ENCODE measurements at places on chromosomes 4 and X. TPM values are rescaled to one million over a fixed set of nuclear protein-coding genes. Genes with fewer than 3 reads are reported as not detected.

DNA sequence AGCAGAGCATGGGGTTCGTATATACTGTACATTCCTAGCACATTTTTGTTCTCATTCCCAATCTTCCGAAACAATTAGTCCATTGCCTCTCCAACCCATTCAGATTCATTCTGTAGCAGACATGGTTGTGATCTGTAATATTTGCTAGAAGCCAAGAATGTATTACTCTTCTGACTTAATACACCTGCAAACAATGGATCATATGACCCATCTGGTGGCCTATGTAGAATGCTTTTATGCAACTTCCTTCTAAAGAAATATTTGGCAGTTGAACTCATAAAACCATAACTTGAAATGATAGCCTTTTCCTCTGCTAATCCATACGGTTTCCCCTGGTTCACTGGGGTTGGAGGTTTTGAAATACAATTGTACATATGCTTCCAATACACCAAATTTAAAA, 32.8 kb upstream of the SGMS2 start:
- no peak overlapping the region for H3K4me3 ChIP-seq
- DNase-seq, result peak; percentile 37
- no peak overlapping the region for H3K27ac ChIP-seq
- no peaks in the 10 kb centered on the region for H3K4me1 ChIP-seq
- H3K27me3 ChIP-seq, result no peaks in the 10 kb centered on the region

DNA sequence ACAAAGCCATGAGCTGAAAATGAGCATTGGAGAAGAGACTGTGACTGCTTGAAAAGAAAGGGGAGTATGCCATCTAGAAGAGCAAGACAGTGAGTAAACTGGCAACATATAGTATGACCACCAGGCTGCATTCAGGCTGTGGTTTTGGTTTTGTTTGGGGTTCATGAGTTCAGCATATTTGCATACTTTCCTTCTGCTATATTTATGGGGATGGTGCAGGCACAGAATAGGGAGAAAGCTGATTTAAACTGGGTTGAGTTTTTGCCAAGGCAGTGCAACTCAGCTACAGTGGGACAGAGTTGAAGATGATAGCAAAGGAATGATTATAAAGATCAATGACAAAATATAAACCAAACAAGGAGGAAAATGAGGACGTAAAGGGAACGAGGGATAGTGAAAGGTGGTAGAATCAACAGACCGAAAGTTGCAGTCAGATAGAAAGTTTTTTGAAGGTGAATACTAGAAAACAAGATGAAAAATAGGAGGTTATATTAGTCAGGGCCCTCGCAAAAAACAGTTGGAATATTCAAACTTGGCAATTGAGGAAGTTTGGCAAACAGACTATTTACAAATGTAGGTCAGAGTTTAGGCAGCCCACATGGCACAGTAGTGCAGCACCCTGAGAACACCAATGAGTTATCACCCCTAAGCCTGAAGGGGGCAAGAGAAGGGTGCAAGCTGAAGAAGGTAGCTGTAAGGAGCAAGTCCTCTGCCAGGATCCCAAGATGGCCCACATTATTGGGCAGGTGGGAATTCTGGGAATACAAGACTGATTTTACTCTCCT, 114.8 kb upstream of the MAP9 start:
- H3K36me3 ChIP-seq, result no peaks in the 10 kb centered on the region
- no peak overlapping the region for H3K27ac ChIP-seq
- DNase-seq, result no peak
- no peaks in the 10 kb centered on the region for H3K27me3 ChIP-seq

- no peak overlapping the region for H3K4me3 ChIP-seq
- no peak overlapping the region for H3K27ac ChIP-seq
- peak; percentile 39 for DNase-seq
- no peaks in the 10 kb centered on the region for H3K4me1 ChIP-seq
These were observed 19.4 kb downstream of the TRMT44 start for GRCh38 chr4:8459867-8460445.

- DNase-seq, result no peak
- no peaks in the 10 kb centered on the region for H3K36me3 ChIP-seq
- H3K4me3 ChIP-seq, result no peak overlapping the region
- H3K27ac ChIP-seq, result no peak overlapping the region
- H3K27me3 ChIP-seq, result no peaks in the 10 kb centered on the region
- no peaks in the 10 kb centered on the region for H3K4me1 ChIP-seq
These were observed 180.6 kb downstream of the VSIG4 start for GRCh38 chrX:65859299-65859698.

DNA sequence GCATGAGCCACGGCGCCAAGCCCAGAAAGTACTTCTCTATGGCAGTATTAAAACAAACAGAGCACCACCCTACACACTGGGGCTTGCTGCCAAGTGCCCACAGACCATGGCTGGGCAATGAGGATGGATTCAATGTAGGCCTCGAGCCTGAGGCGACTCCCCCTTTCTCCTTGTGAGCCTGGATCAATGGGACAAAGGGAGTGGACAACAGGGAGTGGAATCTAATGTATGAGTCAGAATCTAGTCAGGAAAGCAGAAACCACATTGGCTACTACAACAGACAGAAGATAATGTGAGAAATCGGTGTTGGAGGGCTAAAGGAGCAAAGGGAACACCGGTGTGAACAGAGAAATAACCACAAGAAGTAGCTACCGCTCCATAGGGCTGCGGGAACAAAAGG, 37.7 kb upstream of the OCIAD2 start:
- no peaks in the 10 kb centered on the region for H3K4me1 ChIP-seq
- no peak for DNase-seq
- no peak overlapping the region for H3K27ac ChIP-seq
- peaks cover 1% of the 10 kb centered on the region for H3K27me3 ChIP-seq
- no peaks in the 10 kb centered on the region for H3K36me3 ChIP-seq
- no peak overlapping the region for H3K4me3 ChIP-seq

DNA sequence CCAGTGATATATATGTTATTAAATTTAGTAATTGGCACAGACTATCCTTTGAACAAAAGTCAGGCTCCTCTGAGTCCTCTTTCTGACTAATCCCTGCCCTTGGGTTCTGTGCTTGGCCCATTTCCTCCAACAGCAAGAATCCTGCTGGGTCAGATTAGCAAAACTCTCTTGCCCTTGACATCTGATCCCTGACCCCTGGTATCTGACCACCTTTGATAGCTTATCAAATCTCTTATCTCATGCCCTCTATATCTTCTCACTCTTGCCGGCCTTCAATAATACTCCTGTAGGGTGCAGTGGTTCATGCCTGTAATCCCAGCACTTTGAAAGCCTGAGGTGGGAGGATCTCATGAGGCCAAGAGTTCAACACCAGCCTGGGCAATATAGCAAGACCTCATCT, 245.5 kb upstream of the FAM47A start:
- no peaks in the 10 kb centered on the region for H3K36me3 ChIP-seq
- no peak for DNase-seq
- H3K4me3 ChIP-seq, result no peak overlapping the region
- no peaks in the 10 kb centered on the region for H3K27me3 ChIP-seq

DNA sequence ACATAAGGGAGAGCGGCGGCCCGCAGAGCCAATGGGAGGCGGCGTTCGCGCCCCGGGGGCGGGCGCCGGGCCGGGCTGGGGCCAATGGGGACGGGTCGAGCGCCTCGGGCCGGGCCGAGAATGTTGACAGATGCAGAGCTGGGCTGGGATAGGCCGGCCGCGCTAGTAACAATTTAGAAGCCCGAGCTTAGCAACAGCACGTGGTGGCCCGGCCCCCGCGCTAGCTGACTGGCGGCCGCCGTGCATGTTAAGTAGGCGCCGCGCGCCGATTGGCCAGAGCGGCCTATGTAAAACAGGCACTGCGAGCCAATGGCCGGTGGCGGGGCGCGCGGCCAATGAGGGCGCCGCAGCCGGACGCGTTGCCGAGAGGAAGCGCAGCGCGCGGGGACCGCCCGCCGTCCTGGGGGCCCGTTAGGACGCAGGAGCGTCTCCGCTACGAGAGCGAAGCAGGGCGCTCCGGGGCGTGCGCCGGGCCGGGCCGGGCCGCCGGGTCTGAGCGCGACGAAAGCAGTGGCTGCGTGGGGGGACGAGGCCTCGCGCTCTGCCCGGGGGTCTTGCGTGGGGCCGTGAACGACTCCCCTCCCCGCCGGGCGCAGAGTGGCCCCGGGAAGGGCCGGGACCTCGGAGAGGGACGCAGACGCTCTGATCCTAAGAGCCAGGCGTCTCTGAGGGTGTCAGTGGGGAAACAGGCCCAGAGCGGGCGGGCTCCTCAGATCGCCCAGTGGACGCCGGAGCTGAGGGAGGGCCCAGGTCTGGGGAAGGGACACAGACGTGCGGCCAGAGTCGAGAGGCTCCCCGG, 435 bp upstream of the MXD4 start:
- no peaks in the 10 kb centered on the region for H3K36me3 ChIP-seq
- H3K27me3 ChIP-seq, result no peaks in the 10 kb centered on the region
- peak overlapping the region; percentile 92 for H3K4me3 ChIP-seq
- peak; percentile 99 for DNase-seq

DNA sequence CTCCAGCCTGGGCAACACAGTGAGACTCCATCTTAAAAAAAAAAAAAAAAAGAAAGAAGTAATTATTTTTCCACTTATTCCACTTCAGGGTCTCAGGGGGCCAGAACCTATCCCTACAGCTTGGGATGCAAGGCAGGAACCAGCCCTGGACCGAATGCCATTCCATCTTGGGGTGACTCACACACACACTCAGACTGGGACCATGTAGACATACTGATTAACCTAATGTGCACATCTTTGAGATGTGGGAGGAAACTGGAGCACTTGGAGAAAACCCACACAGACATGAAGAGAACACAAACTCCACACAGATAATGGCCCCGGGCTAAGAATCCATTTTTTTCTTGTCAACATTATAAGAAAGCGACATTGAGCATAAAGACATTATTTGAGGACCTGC, 132.5 kb downstream of the PTTG2 start:
- no peak for DNase-seq
- H3K27me3 ChIP-seq, result no peaks in the 10 kb centered on the region
- H3K4me3 ChIP-seq, result no peak overlapping the region
- peaks cover 6% of the 10 kb centered on the region for H3K36me3 ChIP-seq

DNA sequence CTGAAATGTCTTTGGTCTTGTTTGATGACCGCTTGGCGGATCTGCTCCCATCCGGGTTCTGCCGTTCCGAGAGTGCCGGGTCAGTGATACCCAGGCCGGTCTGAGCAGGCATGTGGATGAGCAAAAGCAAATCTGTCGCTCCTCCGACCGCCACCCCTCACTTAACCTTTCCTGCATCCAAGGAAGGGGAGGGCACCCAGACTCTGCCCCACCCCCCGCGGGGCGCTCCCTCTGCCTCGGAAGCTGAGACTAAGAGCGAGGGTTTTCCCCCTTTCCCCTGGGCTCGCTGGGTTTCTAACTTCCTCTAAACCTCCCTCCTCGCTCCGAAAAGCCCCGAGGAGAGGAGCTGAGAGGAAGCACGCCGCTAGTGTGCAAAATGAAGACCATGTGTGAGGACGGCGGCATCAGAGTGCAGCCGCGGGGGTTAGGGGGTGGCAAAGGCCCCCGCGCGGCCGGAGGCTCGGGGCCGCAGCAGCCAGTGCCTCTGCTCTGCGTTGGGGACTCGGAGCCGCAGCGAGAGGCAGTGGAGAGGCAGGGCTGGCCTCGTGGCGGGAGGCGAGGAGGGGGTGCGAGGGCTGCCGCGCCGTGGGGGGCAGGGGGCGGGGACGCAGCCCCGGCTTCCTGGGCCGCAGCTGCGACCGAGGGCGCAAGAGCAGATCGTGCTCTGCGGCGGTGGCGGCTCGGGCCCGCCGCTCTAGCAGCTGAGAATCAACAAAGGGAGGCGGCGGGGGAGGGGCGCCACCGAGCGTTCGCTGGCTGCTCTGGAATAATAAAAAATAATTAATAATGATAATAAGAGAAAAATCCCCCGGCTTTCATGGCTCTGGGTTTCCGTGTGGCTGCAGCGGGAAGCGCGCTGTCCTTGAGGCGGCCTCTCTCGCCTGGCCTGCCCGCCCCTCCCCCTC, 55.8 kb upstream of the BCOR start:
- H3K27me3 ChIP-seq, result peaks cover 10% of the 10 kb centered on the region
- no peak for DNase-seq
- no peak overlapping the region for H3K4me3 ChIP-seq
- H3K36me3 ChIP-seq, result no peaks in the 10 kb centered on the region
- peak overlapping the region; percentile 33 for H3K27ac ChIP-seq
- H3K4me1 ChIP-seq, result peaks cover 25% of the 10 kb centered on the region

DNA sequence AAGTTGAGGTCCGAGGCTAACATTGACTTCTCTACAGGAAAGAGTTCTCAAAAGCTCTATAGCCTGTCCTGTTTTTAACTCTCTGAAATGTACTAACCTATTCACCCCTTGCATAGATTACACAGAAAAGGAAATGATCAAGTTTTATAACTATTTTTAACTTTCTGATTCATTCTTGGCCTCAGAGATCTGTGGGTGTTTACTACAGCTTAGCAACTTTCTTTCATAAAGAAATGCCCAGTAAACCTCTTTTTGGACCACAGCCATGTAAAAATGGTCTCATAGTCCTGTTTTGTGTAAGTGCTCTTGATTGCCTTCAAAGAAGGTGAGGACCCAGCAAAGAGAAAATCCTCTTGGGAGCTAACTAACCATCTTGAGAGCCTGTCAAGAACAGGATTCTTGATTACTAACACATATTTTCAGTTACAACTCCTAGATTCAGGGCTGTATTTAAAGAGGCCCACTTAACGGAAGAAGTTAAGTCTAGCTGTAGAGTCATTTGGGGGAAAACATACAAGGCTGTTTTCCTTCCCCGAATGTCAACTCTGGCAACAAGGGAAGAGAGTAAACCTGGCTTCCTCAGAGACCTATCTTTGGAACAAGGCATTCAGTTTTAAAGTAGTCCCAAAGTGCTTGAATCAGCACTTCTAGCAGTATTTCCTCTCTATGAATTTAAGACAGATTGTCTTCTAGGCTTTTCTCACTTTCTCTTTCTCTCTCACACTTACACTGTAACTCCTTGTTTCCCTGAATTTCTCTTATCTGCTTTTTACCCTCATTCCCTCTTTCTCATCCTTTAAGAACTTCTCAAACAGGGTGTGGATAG, 78.2 kb downstream of the IL21 start:
- H3K27ac ChIP-seq, result no peak overlapping the region
- H3K4me3 ChIP-seq, result no peak overlapping the region
- no peaks in the 10 kb centered on the region for H3K36me3 ChIP-seq
- no peaks in the 10 kb centered on the region for H3K4me1 ChIP-seq

DNA sequence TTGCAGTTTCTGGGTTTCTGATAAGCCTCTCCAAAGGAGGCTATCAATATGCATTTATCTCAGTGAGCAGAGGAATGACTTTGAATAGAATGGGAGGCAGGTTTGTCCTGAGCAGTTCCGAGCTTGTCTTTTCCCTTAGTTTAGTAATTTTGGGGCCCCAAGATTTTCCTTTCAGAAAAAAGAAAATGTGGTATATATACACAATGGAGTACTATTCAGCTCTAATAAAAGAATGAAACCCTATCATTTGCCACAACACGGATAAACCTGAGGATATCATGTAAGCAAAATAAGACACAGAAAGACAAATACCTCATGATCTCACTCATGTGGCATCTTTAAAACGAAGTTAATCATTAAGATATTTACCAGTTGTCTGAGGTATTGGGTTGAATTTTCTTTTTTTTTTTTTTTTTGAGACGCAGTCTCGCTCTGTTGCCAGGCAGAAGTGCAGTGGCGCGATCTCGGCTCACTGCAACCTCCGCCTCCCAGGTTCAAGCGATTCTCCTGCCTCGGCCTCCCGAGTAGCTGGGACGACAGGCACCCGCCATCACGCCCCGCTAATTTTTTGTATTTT, 540 bp downstream of the ZNF721 start:
- peak; percentile 10 for DNase-seq
- no peaks in the 10 kb centered on the region for H3K36me3 ChIP-seq
- no peaks in the 10 kb centered on the region for H3K27me3 ChIP-seq
- H3K4me1 ChIP-seq, result no peaks in the 10 kb centered on the region
- H3K27ac ChIP-seq, result peak overlapping the region; percentile 87

- H3K4me3 ChIP-seq, result no peak overlapping the region
- H3K36me3 ChIP-seq, result no peaks in the 10 kb centered on the region
- H3K27ac ChIP-seq, result no peak overlapping the region
- no peak for DNase-seq
- H3K27me3 ChIP-seq, result no peaks in the 10 kb centered on the region
These were observed 4.5 kb downstream of the ANXA5 start for GRCh38 chr4:121692261-121692660.

The MAMLD1 gene
- polyA plus RNA-seq, result 1.4 TPM

Measured in small intestine (tissue), 16 donors.